Liver (tissue), 10 donors: ENCODE measurements at places on chromosomes 12 and 14. TPM values are rescaled to one million over a fixed set of nuclear protein-coding genes. Genes with fewer than 3 reads are reported as not detected.

ALX1 gene
- not detected for total RNA-seq

LBHD2 gene
- total RNA-seq, result not detected

TMTC1 gene
- 3.3 TPM for total RNA-seq

MMP19 gene
- total RNA-seq, result 1.1 TPM

BEST3 gene
- total RNA-seq, result not detected

ADGRD1 gene
- total RNA-seq, result 7.1 TPM

MED6 gene
- 13.9 TPM for total RNA-seq

SMIM41 gene
- total RNA-seq, result not detected

RPGRIP1 gene
- total RNA-seq, result 0.42 TPM

MYH6 gene
- total RNA-seq, result 0.05 TPM

EXOC3L4 gene
- total RNA-seq, result 77.8 TPM

CPNE6 gene
- total RNA-seq, result not detected

EGLN3 gene
- 2.3 TPM for total RNA-seq

SMCO2 gene
- not detected for total RNA-seq

CLEC4D gene
- 0.51 TPM for total RNA-seq

KRT78 gene
- not detected for total RNA-seq

ZNF740 gene
- 14.4 TPM for total RNA-seq

MAP1LC3B2 gene
- total RNA-seq, result not detected

SLC39A5 gene
- 157 TPM for total RNA-seq

TRIM9 gene
- 1.6 TPM for total RNA-seq

MEG3 gene
- 485 TPM for total RNA-seq

NABP2 gene
- total RNA-seq, result 10.8 TPM

SLC22A17 gene
- total RNA-seq, result 2.4 TPM

TTC6 gene
- 2.0 TPM for total RNA-seq

SPTB gene
- 332 TPM for total RNA-seq

WDR89 gene
- 7.1 TPM for total RNA-seq

RNASE3 gene
- total RNA-seq, result 12.2 TPM

NFYB gene
- total RNA-seq, result 14.6 TPM

TPH2 gene
- total RNA-seq, result not detected

NEUROD4 gene
- not detected for total RNA-seq

ACRBP gene
- 1.5 TPM for total RNA-seq
